ENCODE measurements at places on chromosomes 3 and 15. TPM values are rescaled to one million over a fixed set of nuclear protein-coding genes. Genes with fewer than 3 reads are reported as not detected.

Gene UNC13C
- not detected for total RNA-seq

Gene RTP3
- not detected for total RNA-seq

Gene IMPG2
- 0.72 TPM for total RNA-seq

GRCh38 chr15:77004189-77004588 is 9.3 kb downstream of the PSTPIP1 start:
- no peak for DNase-seq

GRCh38 chr3:13019243-13020095 is 53.8 kb downstream of the IQSEC1 start:
- DNase-seq, result no peak

DNA sequence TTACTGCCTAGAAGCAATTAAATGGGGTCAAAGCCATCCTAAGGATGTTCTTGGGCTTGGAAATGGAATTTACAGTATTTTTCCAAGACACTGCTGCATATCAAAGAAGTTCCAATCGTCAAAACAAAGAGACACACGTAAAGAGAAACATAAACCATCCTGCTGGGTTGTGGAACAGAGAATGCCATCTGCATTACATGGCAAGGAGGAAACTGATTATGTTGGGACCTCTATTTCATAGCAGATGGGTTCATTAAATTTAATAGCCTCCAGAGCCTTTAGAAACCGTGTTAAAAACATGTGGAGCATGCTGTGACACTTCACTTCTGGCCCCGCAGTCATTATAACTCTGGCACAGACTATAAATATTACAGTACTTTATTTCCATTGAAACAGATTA is 154.6 kb downstream of the LRTM1 start:
- no peak for DNase-seq

Measured in CD4-positive, alpha-beta memory T cell (primary cell).